ENCODE measurements at places on chromosomes 4 and X.

DNA sequence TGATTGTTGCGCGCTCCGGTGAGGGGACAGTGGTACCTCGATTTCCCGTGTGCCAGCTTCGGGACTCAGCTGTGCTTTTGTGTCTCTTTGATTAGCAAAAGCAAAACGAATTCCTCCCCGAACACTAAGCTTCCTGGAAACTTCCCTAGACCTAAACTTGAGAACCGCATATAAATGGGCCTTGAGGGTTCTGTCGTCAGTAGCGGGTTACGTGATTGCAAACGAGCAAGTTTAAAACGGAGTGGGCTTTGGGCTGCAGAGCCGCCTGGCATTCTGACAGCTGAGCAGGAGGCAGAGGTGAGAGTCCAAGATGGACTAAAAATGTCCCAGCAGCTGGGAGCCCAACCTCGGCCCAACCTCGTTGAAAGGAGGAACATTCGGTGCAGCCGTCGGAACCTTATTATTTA is 1.2 kb upstream of the TAPT1 start:
- no peak for DNase-seq

- DNase-seq = no peak
Measured at GRCh38 chrX:101206471-101206870, 13.1 kb upstream of the DRP2 start.

DNA sequence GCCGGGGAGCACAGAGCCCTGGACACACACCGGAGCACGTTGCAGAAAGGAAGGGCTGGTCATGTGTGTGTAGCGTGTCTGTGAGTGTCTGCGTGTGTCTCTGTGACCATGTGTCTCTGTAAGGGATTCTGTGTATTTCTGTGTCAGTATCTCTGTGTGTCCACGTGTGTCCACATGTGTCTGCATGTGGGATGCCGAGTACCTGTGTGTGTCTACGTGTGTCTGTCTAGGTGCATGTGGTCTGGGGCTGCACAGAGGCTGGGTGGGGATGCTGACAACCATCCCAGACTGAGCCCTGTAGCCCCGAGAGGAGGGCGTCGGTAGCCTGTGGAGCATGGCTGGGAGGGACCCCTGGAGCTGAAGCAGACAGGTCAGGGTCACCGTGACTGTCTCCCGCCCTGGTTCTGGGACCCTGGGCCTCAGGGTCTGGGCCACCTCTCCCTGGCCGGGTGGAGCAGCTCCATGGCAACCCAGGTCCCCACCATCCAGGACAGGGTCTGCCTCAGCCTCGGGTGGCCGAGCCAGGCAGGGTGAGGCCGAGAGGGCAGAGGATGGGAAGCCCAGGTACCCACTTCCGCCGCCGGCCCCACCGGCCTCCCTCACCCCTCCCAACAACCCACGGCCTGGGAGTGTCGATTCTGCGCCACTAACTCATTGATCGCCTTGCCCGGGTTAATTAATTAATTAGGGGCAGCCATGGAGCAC is 122.7 kb downstream of the FAM53A start:
- DNase-seq = no peak

DNA sequence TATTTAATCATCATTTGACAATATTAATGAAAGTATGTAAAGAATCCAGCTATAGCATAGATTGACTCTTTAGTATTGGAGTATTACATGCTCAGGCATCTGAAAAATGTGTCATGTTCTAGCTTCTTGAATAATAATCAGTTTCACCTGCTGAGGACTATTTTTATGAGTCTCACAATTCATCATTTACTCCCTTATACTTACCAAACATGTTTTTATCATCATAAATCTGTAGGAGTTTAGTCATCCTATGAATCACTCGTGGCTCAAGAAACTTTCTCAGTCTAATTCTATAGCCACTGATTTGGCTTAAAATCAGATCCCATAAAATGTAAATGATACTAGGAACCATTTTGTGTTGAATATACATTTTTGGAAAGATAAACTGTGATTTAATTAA is 1616.1 kb downstream of the C4orf33 start:
- no peak for DNase-seq

DNA sequence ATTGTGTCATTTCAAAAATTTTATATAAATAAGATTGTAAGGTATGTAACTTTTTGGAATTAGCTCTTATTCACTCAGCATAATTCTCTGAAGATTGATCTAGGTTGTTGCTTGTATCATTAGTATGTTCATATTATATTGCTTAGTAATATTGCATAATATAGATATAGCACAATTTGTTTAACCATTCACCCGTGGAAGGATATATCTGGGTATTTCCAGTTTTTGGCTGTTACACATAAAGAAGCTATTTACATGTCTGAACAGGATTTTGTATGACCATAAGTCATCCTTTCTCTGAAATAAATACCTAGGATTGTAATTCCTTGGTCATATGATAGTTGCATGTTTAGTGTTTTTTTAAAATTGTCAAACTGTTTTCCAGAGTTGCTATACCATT is 82.5 kb downstream of the CPEB2 start:
- DNase-seq = no peak

DNA sequence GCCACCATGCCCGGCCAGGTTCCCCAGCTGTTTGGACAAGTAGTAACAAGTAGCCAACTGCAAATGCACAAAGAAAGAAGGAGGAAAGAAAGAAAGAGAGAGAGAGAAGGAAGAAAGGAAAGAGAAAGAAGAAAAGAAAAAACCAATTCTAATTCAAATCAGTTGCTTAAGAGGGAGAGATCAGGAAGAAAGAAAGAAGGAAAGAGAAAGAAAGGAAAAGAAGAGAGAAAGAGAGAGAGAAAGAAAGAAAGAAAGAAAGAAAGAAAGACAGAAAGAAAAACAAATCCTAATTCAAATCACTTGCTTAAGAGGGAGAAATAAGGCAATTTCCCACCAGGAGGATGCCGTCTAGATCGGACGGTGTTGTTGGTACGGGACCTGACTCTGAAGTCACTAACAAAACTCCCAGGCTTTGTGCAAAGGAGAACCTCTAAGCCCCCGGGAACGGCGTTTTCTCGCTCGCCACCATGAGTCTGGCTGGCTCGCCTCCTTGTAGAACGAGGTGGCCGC is 95.5 kb upstream of the PPP2R3B start:
- DNase-seq = no peak

DNA sequence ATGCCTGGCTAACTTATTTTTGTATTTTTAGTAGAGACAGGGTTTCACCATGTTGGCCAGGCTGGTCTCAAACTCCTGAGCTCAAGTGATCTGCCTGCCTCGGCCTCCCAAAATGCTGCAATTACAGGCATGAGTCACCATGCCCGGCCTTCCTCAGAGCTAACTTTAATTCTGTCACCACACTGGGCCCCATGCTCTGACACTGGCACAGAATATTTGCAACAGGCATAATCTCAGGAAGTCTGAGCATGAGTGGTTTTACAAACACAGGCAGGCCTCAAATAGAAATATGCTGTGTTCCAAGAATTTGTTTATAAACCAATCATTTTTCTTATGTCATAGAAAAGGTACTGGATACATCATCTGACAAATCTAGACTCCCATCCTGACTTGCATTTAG is 32.7 kb upstream of the FAM9C start:
- no peak for DNase-seq

GRCh38 chrX:10620121-10620699 is at the start of gene MID1:
MID1 (minus strand) TSS chrX:10620585; CDS start chrX:10567547, 53,038 bp downstream.
- peak; percentile 40 for DNase-seq

GRCh38 chr4:2432991-2433530 is 14.3 kb downstream of the CFAP99 start:
- no peak for DNase-seq

- DNase-seq = no peak
Measured at GRCh38 chr4:38131371-38132091, 171.3 kb downstream of the PTTG2 start.

DNA sequence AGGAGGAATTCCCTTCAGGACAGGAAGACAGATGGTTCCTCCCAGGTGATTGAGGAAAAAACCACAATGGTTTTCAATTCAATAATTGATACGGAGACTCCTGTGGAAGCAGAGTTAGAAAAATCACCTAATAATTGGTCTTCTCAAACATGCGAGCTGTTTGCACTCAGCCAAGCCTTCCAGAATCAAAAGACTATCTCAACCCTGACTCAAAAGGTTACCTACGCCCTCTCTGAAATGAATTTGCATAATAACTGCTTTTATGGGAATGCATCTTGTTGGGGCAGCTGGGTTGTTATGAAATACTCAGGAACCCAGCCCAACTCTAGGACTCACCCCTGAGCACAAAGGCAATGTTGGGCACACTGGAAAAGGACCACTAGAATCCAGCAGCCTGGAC is 66.9 kb upstream of the ARSJ start:
- DNase-seq = no peak

- no peak for DNase-seq
Measured at GRCh38 chr4:17939054-17939453, 82.5 kb downstream of the LCORL start.

GRCh38 chr4:52195869-52196268 is 144.8 kb downstream of the SPATA18 start:
- DNase-seq = no peak

GRCh38 chr4:73142995-73143547 is 73.6 kb upstream of the COX18 start:
- no peak for DNase-seq

DNA sequence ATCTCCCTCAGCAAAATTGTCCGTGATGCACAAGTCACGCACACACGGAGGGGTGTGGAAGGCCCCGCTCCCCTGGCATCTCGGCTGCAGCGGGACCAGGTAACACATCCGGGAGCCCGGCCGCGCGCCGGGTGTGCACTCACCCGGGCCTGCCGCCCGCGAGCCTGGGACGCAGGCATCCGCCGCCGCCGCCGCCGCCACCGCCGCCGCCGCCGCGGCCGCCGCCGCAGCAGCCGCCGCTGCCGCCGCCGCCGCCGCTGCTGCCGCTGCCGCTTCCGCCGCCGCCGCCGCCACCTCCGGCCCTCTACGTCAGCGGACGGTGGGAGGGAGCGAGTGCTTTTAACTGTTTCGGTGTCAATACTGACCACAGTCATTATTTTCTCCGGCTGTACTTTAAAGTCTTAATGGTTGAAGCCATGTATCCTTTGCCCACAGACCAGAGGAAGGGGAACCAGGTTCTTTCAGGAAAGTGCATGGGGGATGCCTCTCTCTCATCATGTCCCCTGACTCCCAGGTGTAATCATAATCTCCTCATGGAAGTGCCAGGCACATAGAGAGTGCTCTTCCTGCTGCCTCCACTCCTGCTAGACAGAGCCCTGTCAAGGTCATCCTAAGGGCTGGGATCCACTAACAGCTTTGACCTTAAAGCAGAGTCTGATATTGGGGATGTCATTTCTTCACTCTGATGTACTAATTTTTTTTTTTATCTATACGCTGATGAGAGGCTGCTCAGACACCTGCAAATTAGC is 38.0 kb downstream of the MAGEE2 start:
- no peak for DNase-seq

DNA sequence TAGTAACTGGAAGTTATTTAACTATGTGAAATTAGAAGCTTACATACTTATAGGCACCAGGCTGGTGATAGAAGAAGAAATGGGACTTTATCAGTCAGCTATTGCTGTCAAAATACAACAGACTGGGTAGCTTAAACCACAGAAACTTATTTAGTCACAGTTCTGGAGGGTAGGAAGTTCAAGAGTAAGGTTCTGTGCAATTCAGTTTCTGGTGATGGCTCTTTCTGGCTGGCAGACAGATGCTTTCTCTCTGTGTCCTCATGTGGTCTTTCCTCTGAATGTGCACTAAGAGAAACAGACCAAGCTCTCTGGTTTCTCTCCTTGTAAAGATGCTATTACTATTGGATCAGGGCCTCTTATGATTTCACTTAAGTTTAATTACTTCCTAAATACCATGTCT is 92.1 kb upstream of the ANKRD50 start:
- DNase-seq = no peak

DNA sequence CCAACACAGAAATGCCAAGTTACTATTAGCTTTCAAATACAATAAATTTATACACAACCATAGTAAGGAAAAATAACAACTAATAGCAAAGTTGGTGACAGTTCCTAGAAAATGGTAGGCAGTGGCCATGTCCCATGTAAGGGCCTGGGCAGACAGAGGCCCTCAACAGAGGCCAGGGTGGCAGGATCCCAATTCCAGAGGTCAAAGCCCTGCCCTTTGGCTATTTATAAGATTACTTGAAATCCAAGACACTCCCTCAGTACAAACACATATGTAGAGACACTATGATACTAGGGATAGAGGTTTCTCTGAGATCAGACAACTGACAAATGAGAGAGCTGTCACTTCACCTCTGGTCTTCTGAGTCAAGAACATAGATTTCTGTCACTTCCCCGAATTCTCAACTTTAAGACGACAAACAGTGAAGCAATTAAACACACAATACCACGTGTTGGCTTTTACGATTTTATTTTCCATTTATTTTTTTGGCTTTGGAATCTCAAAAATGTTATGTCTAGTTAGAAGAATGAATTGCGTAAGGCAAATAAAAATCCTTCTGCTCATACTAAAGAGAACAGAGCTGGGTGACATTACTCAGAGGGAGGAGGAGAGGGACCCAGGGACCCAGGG is 16.3 kb upstream of the MAOB start:
- DNase-seq = no peak

GRCh38 chrX:118627084-118627758 is 100.2 kb upstream of the IL13RA1 start:
- no peak for DNase-seq

DNA sequence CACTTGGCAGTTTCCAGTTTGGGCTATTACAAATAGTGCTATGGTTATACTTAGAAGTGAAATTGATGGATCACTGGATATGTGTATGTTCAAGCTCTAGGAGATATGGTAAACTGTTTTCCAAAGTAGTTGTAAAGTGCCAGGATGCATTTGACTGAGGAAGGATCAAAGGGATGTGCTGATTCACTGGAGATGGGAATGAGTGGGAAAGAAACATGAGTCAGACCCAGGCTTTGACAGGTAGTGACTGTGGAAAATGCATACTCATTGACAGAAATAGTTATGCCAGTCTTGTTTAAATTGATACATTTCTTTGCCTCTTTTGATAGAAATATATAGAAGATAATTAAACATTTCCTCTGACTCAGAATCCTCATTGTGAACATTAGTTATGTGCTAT is 77.9 kb downstream of the CEP135 start:
- no peak for DNase-seq

- DNase-seq = no peak
Measured at GRCh38 chrX:94758130-94758529, 1084.1 kb downstream of the FAM133A start.

- DNase-seq = no peak
Measured at GRCh38 chrX:100625985-100626491, 10.6 kb downstream of the TSPAN6 start.

- no peak for DNase-seq
Measured at GRCh38 chr4:42268824-42269223, 116.4 kb upstream of the BEND4 start.

GRCh38 chrX:9048801-9049200 is 14.9 kb upstream of the FAM9B start:
- DNase-seq = no peak

DNA sequence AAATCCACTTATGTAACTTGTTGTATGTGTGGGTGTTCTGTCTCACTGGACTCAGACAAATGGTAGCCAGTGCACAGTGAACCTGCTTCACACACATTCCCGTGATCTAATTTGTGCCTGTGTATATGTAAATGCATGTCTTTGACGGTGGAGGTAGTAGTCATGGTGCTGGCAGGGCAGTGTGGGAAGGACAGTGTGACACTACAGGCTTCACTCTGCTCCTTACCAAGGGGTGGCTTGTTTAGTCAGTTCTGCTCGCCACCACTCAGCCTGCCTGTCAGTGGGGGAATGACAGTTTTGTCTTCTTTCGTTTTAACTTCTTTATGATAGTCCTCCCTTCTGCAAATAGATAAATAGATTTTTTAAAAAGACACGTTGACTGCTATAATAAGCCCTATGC is 17.7 kb upstream of the PAQR3 start:
- no peak for DNase-seq

Measured in 8988T (cell line).